ENCODE measurements at places on chromosomes 5 and 9.

- no peak for DNase-seq
Measured at GRCh38 chr9:129909851-129910250, 74.6 kb downstream of the USP20 start.

GRCh38 chr5:96065685-96066385, 104.2 kb upstream of the ELL2 start:
- DNase-seq: no peak

DNA sequence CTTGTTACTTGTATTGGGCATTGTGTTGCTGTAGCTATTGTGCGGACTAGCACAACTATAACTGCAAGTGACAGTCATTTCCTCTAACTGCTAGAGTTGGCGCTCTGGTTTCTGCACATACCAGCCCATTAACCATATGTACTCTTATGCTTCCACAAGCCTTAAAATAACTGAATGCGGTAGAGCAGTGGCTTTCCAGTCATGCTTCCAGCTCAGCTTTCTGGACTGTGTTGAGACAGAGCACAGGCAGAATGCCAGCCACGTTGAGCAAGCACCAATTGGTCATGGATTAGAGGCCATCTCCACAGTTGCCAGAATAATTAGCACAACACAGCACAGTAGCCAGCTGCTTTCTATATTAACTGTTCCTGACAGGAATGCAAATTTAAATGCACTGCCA, 12.2 kb downstream of the INVS start:
- DNase-seq: peak; percentile 77

DNA sequence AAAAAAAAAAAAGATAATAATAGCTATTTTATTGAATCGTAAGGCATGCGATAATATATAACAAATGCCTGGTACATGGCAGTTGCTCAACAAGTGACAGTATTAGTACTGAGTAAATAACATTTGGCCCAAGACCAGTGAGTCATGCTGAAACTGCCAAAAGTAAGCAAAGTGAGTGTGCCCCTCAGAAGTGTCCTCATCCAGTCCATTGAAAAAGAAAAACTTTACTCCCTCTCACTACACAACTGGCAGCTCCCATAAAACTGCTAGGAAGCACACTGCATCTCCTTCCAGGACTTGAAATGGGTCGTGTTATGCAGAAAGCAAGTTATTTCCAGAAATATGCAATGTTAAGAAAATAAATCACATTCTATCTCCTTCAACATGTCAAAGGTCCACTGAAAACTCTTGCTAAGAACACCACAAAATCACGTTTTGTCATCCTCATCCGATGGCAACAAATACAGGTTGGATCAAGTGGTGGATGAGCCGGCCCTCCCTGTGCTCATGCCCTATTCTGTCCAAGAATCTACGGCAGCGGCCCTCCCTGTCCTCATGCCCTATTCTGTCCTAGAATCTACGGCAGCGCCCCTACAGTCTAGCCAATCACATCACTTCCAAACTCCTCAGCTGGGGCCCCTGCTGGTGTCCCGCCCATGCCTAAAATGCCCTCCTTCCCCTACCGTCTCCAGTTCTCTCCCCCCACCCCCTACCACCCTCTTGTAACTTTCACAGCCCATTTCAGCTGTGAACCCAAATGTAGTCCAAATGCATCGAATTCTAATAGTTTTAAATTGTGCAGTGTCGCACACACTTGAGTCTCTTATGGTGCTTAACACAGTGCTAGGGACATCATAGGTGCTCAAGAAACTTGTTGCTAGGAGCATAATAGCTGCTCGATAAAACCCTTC, 12.5 kb downstream of the PTCH1 start:
- no peak for DNase-seq

- DNase-seq: no peak
Measured at GRCh38 chr5:15334551-15335266, 165.3 kb upstream of the FBXL7 start.

DNA sequence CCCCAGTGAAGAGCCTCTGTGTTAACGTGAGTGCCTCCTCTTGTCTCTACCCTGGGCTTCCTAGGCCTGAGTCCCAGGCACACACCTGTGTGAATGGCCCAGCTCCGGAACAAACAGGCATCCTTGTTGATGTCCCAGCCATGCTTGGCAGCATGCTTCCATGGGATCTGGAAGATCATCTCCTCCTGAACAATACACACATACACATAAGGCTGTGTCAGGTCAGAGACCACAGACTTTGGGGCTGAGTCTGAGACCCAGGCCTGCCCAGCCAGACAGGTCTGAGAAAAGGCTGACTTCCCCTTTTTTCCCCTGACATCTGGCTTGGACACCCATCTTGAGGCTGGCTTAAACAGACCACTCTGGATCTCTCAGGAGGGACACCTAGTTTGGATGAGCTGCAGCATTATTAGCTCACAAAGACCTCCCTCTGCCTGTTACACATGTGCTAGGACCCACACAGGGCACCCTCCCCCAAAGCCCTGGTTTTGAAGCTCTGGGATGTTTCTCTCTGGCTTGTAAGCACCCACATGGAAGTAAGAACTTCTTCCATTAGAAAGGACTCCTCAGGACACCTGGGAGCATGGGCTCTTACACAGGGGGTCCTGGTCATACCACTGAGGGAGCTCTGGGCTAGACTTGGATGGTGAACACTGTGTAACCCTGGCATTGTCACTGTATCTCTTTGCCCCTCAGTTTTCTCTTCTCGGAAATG, 2.6 kb downstream of the IRF1 start:
- no peak for DNase-seq

GRCh38 chr9:100472788-100473275, at the start of gene TMEFF1:
TSS of gene TMEFF1 (plus strand) at chr9:100473149. CDS start at chr9:100473545, 396 bp downstream.
- DNase-seq: peak; percentile 84

DNA sequence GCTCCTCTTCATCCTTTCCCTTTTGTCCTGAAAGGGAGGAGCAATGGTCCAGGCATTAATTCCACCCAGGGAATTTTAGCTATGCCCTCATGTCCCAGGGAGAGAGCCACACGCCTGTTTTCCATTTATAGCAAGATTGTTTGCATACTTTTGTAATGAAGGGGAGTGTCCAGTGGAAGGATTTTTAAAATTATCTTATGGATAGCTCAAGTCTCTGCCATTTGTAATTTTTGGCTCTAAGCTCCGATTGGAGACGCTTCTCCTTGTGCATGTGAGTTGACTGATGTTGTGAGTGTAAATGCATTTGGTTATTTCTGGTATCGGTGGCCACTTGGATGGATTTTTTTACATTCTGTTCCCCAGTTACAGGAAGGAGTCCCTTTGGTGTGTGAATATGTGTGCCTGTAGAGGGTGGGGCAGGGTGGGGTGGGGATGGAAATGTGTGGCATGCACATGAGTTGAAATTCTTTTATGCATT, 7.2 kb upstream of the RPL26L1 start:
- no peak for DNase-seq

DNA sequence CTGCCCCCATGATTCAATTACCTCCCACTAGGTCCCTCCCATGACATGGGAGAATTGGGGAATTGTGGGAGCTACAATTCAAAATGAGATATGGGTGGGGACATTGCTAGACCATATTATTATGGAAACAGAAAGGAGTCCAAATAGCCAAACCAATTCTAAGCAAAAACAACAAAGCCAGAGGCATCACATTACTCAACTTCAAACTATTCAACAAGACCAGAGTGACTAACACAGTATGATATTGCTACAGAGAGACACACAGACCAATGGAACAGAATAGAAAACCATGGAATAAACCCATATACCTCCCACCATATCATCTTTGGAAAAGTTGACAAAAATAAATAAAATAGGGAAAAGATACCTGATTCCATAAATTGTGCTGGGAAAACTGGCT, 710.5 kb upstream of the CDH9 start:
- DNase-seq: no peak

GRCh38 chr5:27639005-27639612, 600.7 kb upstream of the CDH9 start:
- no peak for DNase-seq

GRCh38 chr5:172956936-172957335, 2.3 kb upstream of the RPL26L1 start:
- DNase-seq: no peak

DNA sequence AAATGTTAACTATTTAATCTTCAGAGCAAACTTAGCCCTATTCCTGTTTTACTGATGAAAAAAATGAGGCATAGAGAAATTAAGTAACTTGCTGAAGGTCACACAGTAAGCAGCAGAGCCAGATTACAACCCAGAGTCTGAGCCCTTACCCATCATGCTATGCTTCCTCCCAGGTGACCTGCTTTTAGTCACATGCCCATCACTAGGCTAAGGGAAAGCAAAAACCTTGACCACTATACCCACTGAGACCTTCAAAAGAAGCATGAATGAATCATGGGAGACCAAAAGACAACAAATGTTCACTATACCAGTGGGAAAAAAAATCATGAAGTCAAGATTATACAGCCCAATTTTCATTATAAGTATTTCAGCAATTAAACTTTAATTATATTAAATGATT, 5.3 kb upstream of the HAUS6 start:
- DNase-seq: no peak

- DNase-seq: no peak
Measured at GRCh38 chr9:117278471-117279035, 136.3 kb downstream of the ASTN2 start.

GRCh38 chr5:82073179-82073578, 101.4 kb downstream of the ATG10 start:
- no peak for DNase-seq

- DNase-seq: no peak
Measured at GRCh38 chr5:91070761-91071550, 312.2 kb downstream of the ARRDC3 start.

DNA sequence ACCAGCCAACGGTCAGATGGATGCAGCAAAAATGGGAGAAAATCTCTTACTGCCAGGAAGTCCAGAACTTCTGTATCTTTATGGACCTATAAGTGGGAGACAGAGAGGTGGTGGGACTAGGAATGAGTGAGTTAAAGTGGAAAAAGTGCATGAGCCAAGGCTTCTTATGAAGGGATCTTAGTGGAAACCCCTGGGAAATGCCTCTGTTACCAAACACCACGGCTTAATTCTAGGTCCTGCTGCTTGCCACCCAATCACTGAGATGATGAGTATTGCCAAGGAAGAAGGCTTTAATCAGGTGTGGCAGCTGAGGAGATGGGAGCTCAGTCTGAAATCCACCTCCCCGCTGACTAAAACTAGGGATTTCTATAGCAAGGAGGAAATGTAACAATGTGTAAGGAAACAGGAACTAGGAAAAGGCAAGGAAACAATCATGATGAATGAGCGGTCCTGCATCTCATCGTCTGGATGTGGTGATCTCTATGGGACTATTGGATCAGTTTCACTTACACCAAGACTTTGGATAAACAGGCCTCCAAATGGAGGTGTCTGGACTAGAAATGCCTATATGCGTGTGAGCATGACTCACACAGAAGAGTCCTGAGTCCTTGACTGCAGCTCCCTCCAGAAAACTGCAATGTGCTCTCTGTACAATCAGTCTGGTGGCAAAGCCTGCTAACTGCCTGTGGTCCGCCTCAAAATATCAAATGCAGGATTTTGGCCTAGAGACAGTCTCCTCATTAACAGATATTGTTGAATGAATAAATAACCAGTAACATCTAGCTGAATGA, 98.2 kb upstream of the PRR16 start:
- no peak for DNase-seq

GRCh38 chr5:103808464-103809106, 246.0 kb upstream of the NUDT12 start:
- DNase-seq: peak; percentile 71

GRCh38 chr9:78954286-78954685, 617.5 kb upstream of the TLE4 start:
- no peak for DNase-seq

DNA sequence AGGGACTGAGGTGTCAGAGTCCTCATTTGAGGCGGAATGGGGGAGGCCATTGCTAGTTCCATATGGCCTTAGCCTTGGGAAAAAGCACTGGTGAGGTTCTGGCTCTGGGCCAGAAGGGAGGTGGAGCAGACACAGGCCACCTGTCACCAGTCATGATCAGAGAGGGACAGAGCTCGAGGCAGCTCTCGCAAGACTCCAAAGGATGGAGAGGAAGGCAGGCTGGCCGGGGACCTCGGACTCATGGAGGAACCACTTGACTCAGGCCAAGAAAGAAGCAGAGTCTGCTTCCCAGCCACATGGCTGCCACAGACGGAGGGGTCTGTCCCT, 29.2 kb upstream of the NSMF start:
- no peak for DNase-seq

GRCh38 chr9:73613092-73613701, 461.5 kb downstream of the ANXA1 start:
- no peak for DNase-seq

- DNase-seq: no peak
Measured at GRCh38 chr5:24065779-24066178, 558.4 kb downstream of the PRDM9 start.

- DNase-seq: no peak
Measured at GRCh38 chr5:119339965-119340364, 15.9 kb upstream of the TNFAIP8 start.

- no peak for DNase-seq
Measured at GRCh38 chr5:6404129-6404528, 25.8 kb upstream of the MED10 start.

- no peak for DNase-seq
Measured at GRCh38 chr9:108182950-108183381, 672.8 kb downstream of the ACTL7B start.

- DNase-seq: no peak
Measured at GRCh38 chr5:90353254-90353653, 56.3 kb downstream of the CETN3 start.

DNA sequence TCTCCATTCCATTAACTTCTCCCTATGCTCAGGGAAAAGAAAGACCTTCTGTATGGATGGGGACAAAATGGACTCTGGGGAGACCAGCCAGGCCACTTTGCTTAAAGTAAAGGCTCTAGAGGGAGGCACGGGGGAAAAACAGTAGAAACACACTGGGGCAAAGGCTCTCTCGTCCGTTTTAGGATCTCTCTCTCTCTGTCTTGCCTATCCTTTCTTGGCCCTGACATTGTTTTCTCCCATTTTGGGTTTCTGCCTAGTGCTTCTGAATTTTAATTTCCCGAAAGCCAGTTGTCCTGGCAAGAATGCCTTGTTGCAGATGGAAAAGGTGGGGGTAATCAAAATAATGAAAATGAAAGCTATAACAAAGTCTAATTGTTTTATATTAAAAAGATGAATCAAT, 28.2 kb downstream of the NMUR2 start:
- DNase-seq: peak; percentile 23

DNA sequence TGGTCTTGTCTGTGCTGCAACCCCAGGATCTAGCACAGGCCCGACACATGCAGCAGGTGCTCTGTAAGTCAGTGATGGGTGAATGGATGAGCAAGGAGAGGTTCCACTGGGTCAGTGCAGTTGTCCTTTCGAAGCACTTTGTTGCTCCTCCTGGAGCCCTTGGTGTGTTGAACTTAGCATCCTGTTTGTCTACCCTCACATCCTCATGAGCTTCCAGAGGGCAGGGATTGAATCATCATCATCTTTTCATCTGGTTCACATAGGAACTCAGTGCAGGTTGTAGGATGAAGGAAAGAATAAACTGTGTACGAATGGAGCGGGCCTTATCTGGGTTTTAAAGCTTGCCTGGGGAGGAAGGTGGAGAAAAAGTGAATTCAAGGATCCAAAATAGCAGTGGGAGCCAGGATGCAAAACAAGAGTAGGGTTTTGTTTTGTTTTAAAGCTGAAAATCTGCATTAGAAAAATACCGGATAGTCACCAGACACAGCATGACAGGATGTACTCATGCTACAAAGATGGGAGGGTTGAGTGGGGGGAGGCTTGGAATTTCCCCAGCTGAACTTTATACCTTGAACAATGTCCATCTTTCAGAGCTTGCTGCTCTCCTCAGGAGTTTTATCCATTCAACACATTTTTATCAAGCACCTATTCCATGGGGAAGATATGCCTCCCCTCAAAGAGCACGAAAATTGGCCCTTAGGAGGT, 55.8 kb downstream of the PTTG1 start:
- DNase-seq: no peak
